ENCODE measurements at places on chromosomes 2 and 18.

DNA sequence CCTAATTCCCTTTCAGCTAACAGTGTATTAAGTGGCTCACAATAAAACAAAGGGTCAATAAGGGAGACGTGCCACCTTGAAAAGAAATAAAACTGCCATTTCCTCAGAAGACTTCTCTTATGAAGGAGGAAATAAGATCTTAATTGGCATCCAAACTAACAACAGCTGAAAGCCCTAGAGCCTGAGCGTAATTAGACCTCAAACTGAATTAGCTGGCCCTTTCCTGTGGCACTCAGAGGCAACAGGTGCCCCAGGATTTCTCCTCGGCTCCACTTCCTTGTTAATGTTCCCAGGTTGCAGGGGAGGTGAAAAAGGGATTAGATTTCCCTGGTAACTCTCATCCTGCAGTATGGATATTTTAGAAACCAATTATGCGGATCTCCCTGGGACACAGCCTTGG is 804.3 kb downstream of the DCDC2C start:
- no peak for DNase-seq
- H3K27ac ChIP-seq, result no peak overlapping the region
- H3K36me3 ChIP-seq, result no peaks in the 10 kb centered on the region
- no peaks in the 10 kb centered on the region for H3K4me1 ChIP-seq
- H3K27me3 ChIP-seq, result no peaks in the 10 kb centered on the region

DNA sequence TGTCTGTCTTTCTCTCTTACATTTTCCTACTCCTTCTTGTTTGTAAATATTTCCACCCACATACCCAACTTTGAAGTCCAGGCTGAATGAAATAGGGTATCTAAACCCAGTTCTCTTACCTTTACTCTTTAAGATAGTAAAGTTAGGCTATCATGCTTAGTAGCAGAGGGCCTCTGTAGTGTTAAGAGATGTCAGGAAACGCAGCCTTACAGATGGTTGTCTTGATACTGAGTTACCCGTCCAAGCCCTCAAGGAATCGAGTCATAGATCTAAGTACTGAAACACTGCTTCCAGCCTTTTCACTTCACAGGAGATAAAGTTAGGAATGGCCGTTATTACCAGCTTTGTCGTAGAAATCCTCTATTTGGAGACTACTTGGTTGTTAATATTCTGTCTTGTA is 24.3 kb downstream of the MRPS9 start:
- no peak for DNase-seq
- no peaks in the 10 kb centered on the region for H3K36me3 ChIP-seq
- H3K27me3 ChIP-seq, result no peaks in the 10 kb centered on the region
- H3K4me1 ChIP-seq, result no peaks in the 10 kb centered on the region

GRCh38 chr2:196516564-196516963 is 123.0 kb upstream of the CCDC150 start:
- H3K4me3 ChIP-seq, result no peak overlapping the region
- H3K27ac ChIP-seq, result no peak overlapping the region
- H3K4me1 ChIP-seq, result peaks cover 10% of the 10 kb centered on the region
- peak; percentile 83 for DNase-seq
- no peaks in the 10 kb centered on the region for H3K36me3 ChIP-seq

DNA sequence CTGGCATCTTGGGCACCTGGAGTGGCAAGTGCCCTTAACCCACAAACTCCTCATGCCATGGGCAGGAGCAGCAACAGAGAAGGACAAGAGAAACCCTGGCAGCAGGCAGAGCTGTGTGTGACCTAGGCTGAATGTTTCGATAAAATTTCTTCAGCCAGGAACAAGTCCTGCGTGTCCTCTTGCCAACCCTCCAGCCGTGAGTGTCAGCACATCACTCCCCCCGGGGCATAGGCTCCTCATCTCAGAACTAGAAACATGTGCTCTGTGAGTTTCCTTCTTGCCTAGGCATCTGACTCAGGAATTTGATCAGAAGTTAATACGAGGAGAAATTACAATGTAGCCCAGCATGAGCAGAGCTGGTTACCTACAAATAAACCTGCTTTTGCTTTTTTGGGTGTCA is 2.2 kb downstream of the ABCG8 start:
- peaks cover 28% of the 10 kb centered on the region for H3K27me3 ChIP-seq
- H3K36me3 ChIP-seq, result no peaks in the 10 kb centered on the region
- no peaks in the 10 kb centered on the region for H3K4me1 ChIP-seq
- H3K27ac ChIP-seq, result no peak overlapping the region
- H3K4me3 ChIP-seq, result no peak overlapping the region
- DNase-seq, result no peak
